Esophagus muscularis mucosa (tissue), 4 donors: ENCODE measurements at places on chromosomes 2 and 18. TPM values are rescaled to one million over a fixed set of nuclear protein-coding genes. Genes with fewer than 3 reads are reported as not detected.

DNA sequence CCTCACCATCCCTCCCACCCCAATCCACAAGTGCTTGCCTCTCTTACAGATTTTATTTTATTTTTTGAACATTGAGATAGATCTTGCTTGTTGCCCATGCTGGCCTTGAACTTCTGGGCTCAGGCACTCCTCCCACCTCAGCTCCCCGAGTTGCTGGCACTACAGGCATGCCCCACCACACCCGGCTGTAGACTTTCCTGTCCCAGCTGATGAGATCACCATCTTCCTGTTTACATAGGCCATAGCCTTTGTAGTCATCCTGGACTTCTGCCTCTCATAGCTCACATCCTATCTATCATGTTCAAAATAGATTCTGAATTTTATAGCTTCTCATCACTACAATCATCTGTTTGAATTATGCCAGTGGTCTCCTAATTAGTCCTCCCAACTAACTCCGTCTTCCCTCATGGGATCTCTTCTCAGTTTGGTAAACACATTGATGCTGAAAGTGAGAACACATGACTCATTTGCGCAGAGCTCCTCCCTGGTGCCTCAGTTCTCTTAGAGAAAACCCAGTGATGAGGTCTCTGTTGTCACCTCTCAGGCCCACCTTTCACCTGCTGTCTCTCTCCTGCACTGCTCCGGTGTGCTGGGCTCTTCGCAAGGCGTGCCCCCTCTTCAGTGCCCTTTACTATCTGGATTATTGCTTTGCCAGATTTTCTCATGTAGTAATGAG is 243.0 kb downstream of the ZNF407 start:
- DNase-seq: no peak

Gene FLACC1
- total RNA-seq: 4.5 TPM

Gene CD207
- 1.0 TPM for total RNA-seq

Gene HADHA
- total RNA-seq: 156 TPM
